Sciatic nerve (tissue), 2 donors: ENCODE measurements at places on chromosomes 5 and 9.
A peak's percentile ranks its signal among the peaks of the same experiment; 100 is the strongest.

- no peak for DNase-seq
These were observed 965 bp downstream of the GLIPR2 start for GRCh38 chr9:36137392-36138004.

DNA sequence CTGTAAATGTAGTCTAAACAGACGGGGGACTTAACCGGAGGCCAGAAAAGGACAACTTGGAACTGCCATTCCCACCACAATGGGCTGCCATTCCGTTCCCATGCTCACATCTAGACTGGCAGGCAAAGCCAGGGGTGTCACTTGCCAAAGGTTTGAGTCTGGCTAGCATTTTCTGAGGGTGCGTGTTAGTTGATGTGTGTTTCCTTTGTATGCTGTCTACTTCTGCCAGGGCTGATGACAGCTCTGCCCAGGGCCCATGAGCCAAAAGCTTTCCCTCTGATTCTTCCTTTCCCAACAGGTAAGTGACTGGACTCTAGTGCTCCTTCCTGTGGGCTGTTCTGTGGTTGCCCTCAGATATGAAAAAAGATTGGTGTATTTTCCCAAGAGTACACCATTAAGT lies 68.0 kb downstream of the ZNF608 start:
- DNase-seq, result no peak

DNA sequence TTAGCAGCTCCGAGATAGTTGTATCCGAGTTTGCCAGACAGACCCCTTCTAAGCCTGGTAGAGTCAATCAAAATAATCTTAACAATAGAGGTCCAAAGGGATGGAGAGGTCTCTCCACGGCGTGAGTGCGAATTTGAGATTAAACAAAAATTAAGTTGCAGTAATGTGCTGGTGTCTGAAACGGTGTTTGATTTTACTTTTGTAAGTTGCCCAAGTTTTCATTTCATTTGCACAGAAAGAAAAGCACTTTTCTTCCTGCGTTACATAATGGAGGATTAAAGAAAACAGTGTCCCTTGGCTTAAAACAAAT lies 1.2 kb downstream of the IRX1 start:
- DNase-seq, result no peak

DNA sequence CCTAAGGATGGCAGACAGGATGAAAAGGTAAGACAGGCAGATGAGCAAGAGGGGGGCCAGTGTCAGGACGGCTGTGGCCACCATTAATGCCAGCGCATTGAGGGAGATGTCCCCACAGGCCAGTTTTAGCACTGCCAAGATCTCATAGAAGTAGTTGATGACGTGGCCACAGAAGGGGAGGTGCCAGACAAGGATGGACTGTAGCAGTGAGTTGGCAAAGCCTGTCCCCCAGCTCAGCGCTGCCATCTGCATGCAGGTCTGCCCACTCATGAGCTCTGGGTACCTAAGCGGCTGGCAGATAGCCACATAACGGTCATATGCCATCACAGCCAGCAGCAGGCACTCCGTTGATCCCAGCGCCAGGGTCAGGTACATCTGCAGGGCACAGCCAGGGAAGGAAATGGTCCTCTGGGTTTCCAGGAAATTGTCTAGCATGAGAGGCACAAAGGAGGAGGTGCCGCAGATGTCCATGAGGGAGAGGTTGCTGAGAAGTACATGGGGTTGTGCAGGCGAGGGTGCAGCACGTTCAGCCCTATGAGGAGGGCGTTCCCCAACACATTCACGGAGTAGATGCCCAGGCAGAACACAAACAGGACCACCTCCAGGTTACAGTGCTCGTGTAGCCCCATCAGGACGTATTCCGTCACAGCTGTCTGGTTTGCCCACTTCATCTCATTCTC lies 10.8 kb downstream of the OR13J1 start:
- DNase-seq, result peak; percentile 62

GRCh38 chr5:71891856-71892255 lies 172.8 kb downstream of the CARTPT start:
- no peak for DNase-seq

DNA sequence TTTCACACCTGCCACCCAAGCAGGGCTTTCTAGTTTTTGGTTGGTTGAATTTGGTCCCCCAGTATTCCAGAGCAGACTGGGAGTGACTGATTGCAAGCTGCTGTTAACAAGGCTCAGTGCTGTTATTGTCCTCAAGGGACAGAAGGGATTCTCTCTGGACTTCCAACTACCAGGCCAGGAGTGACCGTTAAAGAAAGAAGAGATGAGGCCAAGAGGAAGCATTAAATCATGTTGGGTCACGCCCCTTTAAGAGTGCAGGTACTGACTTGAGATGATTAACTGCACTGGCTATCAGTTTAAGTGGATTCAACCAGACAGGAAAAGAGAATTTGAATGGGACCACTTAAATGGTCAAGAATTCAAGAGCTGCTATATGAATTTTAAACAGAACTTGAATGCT lies 220.8 kb upstream of the PCSK5 start:
- no peak for DNase-seq

GRCh38 chr5:93343570-93343969 lies 237.4 kb downstream of the NR2F1-AS1 start:
- no peak for DNase-seq

- no peak for DNase-seq
These were observed 32.2 kb downstream of the TGFBI start for GRCh38 chr5:136060963-136061362.

DNA sequence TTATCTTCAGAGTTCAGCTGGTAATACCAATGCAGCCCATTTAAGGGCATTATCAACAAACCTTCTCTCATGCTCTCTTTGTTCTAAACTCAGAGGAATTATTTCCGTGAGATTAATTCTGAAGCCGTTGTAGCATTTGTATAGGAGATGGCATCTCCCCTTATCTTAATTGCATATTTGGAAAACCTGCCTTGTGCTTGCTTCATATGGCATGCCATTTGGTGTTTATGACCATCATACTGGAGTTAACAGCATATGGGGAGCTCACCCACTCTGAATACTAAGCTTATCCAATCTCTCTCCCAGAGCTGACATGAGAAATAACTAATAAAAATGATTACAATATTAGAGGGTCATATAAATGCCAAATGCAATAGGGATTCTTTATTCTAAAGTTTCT lies 243.2 kb downstream of the BRINP1 start:
- DNase-seq, result no peak

DNA sequence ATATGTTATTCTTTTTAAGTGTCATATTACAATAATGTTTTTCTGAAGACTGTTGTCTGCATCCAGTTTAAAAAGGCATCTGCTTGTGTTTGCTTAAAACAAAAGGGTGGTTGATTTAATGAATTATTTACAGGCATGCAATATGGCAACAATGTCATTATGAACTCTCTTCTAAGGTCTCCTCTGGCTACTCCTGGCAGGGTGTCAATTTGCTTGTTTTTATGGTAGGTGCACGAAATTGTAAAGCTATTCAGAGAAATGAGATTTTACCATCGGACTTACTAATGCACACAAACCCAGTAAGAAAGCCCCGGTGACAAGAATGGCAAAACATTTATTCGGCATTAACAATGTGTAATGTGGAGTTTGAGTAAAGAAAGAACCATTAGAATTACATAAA lies 539.8 kb upstream of the ZNF608 start:
- no peak for DNase-seq

- DNase-seq, result no peak
These were observed 116.5 kb downstream of the PIK3R1 start for GRCh38 chr5:68332080-68332451.

DNA sequence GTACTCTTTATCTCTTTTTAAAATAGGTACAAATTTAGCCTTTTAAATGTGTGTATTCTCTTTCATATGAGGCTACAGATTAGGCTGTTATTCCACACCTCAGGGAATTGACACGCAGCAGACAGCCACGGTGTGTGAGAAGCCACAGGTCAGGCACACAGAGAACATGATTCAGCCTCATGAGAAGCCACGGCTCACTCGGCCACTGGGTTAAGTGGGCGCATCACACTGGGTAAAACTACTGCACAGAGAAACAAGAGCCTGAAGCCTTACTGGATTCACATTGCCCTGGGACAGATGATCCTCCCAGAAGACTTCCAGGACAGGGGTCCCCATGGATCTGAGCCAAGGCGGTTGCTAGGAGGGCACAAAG lies 28.2 kb downstream of the LPCAT1 start:
- no peak for DNase-seq

DNA sequence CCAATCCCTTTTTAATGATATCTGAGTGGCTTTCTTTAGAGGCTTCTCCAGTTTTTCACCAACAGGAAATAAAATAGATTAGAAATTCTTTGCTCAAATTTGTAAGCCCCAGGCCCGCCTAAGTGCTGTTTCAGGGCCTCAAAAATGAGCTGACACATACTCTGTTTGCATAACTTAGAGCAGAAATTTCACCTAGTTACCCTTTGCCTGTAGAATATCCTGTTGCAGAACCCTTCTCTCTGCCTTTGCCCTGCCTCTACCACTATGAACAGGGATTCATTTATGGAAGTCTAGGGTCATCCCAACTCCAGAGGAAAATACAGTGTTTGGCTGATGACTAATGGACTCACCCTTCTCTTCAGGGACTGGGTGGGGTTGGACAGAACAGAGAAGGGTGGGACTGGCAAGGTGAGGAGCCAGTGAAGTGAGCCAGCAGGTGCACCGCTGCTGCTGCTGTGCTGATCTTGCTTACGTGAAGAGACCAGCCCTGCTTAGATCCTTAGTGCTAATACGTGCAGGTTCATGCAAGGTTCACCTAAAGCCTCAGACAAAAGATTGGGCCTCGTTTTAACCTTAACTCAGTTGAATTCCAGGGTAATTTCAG lies 22.8 kb downstream of the OSTF1 start:
- DNase-seq, result no peak

DNA sequence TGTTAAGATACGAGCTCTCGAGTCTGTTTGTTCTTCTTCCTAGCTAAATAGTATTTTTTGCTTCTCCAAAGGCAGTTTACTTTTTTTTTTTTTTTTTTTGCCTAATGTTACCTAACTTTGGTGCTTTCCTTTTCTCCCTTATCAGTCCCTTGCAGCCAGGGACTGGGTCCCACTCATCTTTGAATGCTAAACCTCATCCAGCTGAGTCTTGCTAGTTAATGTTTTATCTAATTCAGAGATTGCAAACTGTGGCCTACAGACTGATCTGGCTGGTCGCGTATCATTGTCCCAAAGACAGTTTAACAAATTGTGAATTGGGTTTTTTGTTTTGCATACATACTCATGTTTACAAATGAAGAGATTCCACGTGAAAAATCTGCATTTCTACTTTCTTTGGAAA lies 95.7 kb upstream of the EFNA5 start:
- DNase-seq, result no peak

DNA sequence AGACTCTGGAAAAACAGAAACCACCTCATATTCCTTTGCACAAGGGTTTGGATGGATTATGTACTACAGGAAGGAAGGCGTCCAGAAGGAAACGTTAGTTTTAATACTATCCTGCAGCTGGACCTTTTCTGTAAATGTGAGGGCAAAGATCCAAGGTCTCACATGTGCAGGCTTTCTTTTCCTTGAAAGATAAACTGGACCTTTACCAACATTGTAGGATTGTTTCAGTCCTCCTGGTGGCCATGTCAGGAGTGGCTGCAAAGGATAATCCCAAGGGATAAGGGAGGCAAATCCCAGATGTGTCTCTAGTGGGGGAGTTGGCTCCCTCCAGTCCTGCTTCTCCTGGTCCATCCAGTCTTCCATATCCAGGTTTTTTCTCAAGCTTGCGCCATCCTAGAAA lies 397.5 kb downstream of the HTR1A start:
- no peak for DNase-seq

DNA sequence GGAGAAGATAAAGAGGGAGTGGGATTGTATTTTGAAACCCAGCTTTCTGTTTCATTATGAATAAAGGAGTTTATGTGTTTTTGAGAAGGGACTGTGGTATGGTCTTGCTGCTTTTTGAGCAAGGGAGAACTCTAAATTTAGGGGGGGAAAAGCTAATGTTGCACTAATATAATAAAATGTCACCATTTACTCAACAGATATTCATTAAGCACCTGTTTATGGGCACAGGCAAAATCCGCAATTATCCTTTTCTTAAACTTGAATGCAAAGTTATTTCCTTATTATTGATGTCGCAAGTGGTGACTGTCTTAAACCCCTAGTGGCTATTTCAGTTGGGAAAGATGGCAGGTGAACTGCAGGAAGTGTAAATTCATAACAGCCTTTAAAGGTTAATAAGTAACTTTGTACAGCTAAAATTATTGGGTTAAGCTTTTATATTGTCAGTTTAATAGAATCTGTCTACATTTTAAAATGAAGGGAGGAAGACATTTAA lies 1.5 kb downstream of the CDC42SE2 start:
- DNase-seq, result no peak

DNA sequence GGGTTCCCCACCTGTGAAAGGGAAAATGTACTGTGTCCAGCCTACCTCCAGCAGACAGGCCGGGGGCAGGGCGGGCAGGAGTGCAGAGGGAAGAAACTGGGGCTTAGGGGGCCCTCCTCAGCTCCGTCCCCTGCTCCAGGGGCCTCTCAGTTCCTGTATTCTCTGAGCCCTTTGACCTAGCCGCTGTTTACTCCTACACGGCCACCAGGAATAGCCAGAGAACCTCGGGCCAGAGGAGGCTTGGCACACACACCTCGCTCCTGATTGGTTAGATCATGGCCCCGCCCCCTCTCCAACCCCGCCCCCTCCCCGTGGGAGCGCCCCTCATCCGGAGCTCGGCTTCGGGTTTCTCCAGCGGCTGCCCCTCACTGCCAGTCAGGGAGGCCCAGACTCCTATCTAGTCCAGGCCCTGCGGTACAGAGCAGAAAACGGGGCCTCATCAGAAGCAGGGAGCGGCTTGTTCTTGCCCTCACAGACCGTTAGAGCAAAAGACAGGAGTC lies 2.2 kb downstream of the ST6GALNAC6 start:
- peak; percentile 91 for DNase-seq

- no peak for DNase-seq
These were observed 58.4 kb downstream of the COL23A1 start for GRCh38 chr5:178531786-178532185.

DNA sequence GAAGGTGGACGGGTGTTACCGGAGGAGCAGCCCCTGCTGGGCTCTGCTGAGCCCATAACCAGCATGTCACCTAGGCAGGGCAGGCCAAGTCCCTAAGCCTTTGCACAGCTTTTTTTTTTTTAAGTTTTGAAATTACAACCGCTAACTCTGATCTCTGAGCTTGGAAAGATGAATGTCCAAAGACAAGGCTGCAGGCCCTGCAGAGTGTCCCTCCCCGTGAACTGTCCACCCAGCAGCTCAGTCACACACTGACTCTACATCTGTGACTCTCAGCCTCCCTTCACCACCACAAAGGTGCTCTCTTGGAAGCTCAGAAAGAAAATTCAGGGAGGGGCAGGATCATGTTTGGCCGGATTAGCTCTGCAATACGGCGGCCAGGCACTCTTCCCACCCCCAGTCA lies 119.0 kb upstream of the PPP1R26 start:
- DNase-seq, result no peak

DNA sequence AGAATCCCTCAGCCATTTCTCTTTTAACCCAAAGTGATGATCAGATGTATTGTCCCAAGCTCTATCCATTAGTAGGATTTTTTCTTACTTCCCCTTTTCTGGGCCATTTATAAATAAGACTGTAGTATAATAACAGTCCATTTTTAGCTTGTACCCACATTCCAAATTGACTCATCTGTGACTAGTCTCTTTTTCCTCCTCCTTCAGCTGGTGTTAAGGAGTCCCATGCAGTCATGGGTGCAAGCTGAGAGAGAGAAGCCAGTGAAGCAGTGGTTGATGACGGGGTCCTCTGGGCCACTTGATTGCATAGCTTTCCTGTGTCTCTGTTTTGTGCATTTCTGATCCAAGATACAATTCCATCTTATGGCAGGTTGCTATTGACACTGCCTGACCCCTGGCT lies 476.0 kb upstream of the CD180 start:
- no peak for DNase-seq

GRCh38 chr5:30804739-30805505 lies 388.6 kb upstream of the CDH6 start:
- DNase-seq, result no peak

- no peak for DNase-seq
These were observed 51.4 kb downstream of the ROR2 start for GRCh38 chr9:91898451-91899218.
